ENCODE measurements at places on chromosomes 5 and 9.

GRCh38 chr5:173232499-173233346 lies 2.3 kb downstream of the NKX2-5 start:
- DNase-seq = no peak

GRCh38 chr5:17897776-17898175 lies 263.5 kb downstream of the TAF11L14 start:
- DNase-seq = no peak

- DNase-seq = no peak
Measured at GRCh38 chr9:23790351-23791260, 35.4 kb downstream of the ELAVL2 start.

- no peak for DNase-seq
Measured at GRCh38 chr9:98045234-98046179, 11.0 kb upstream of the NANS start.

GRCh38 chr9:36074870-36075532 lies 38.3 kb downstream of the RECK start:
- peak; percentile 73 for DNase-seq

DNA sequence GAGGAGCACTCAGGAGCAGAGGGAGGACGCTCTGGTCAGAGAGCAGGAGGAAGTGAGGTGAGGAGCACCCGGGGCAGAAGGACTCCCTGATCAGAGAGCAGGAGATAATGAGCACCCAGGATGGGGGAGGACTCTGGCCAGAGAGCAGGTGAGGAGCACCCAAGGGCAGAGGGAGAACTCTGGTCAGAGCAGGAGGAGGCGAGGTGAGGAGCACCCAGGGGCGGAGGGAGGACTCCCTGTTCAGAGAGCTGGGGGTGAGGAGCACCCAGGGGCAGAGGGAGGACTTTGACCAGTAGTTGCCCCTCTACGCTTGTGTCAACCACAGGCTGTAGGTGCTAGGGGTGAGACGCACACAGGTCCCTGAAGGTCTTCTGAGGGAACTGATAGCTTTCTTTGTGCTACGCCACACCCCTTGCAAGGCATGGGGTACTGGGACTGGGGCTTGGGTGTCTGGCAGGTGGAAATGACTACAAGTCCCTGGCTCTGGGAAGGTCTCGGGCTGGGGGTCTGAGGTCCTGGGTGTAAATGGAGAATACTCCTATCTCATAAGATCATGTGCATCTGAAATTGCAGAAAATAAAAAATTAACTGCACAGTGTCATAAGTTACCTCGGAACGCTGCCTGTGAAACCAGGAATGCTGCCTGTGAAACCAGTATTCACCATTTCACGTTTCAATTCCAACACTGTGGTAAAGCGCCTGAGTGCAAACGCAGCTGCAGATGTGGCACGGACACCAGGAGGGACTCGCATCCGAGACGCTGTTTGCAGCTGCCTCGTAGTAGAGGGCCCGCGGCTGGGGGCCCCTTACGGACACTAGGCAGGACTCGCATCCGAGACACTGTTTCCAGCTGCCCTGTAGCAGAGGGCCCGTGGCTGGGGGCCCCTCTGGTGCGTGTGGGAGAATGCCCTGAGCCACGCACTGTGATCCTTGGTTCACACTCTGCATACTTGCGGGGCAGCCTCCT lies 27.0 kb upstream of the SLC6A3 start:
- DNase-seq = peak; percentile 7

DNA sequence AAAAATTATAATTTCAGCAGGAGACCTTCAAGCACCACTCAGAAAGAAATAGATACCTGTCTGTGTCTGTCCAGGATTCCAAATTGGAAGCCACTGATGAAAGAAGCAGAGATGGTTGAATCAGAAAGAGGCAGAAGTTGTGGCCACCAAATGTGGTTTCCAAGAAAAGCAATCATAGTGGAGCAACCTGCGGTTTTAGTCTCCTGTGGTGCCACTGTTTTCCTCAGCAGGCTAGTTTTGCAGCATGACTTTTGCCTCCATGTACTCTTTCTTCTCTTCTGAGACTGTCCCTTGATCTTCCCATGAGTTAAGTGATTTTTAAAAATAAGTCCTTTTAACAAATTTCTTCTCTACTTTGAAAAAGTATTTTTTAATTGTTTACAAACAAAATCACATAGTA lies 535.8 kb downstream of the CYLC2 start:
- DNase-seq = no peak

GRCh38 chr9:71665247-71665646 lies 103.1 kb downstream of the CEMIP2 start:
- DNase-seq = no peak

GRCh38 chr9:34072410-34072809 lies 23.7 kb upstream of the UBAP2 start:
- no peak for DNase-seq

DNA sequence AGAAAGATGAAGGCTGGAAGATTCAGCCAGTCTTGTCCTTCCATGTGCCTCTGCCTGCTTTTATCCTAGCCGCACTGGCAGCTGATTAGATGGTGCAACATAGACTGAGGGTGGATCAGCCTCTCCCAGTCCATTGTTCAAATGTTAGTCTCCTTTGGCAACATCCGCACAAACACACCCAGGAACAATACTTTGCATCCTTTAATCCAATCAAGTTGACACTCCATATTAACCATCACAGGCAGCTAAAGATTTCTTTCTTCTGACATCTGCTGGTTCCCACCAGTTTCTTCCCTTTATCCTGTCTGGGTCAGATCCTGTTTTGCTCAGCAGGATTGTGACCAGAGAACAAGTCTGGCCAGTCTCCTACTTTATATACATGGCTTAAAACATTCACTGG lies 276.5 kb upstream of the TYRP1 start:
- no peak for DNase-seq

DNA sequence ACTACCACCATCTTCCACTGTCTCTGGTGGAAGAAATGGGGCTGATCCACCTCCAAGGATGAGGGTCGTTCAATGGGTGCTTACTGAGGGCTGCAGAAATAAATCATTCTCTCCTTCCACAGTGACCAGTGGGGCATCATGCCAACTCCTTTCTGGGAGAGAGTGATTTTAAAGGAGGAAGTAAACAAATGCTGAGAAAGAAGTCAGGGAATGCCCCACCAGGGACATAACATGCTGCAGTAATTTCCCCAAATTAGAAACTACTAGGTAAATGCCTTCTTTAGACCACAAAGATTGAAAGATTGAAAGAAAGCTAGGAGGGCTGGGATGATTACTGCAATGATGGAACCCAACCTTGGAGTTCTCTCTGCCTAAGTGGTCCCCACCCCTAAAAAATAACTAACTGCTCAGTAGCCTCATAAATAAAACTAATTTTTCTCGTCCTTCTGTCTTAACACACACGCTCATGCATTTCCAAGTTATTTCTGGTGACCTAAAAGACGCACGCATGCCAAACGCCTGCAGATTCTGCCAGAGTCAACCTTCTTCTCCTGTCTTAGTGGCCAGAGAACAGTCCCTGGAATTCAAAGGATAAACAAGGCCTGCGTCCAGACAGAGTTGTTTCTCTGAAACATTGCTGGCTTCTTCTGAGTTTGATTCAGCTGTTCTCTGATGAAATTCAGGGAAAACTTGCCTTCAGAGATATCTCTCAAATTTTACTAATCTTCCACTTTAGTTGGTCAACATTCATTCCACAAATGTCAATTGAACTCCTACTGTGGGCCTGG lies 250.0 kb downstream of the NR3C1 start:
- peak; percentile 93 for DNase-seq

GRCh38 chr5:176388003-176388443 lies 375 bp downstream of the NOP16 start:
- DNase-seq = no peak

GRCh38 chr5:135546912-135547311 lies 11.1 kb upstream of the NEUROG1 start:
- DNase-seq = no peak

- no peak for DNase-seq
Measured at GRCh38 chr9:119291554-119291953, 77.7 kb downstream of the BRINP1 start.

GRCh38 chr5:75523275-75523674 lies 11.6 kb downstream of the POLK start:
- no peak for DNase-seq

- DNase-seq = no peak
Measured at GRCh38 chr9:79572032-79572607, 355 bp downstream of the TLE4 start.

GRCh38 chr5:139422307-139422893 lies 16.9 kb downstream of the DNAJC18 start:
- DNase-seq = no peak

GRCh38 chr5:168215646-168216045 lies 75.8 kb upstream of the WWC1 start:
- DNase-seq = no peak

GRCh38 chr5:11497651-11498050 lies 406.6 kb downstream of the CTNND2 start:
- DNase-seq = no peak

GRCh38 chr5:30581198-30581935 lies 612.1 kb upstream of the CDH6 start:
- DNase-seq = no peak

- no peak for DNase-seq
Measured at GRCh38 chr5:17907094-17907493, 272.8 kb downstream of the TAF11L14 start.

- DNase-seq = no peak
Measured at GRCh38 chr5:107570805-107571531, 99.8 kb downstream of the EFNA5 start.

DNA sequence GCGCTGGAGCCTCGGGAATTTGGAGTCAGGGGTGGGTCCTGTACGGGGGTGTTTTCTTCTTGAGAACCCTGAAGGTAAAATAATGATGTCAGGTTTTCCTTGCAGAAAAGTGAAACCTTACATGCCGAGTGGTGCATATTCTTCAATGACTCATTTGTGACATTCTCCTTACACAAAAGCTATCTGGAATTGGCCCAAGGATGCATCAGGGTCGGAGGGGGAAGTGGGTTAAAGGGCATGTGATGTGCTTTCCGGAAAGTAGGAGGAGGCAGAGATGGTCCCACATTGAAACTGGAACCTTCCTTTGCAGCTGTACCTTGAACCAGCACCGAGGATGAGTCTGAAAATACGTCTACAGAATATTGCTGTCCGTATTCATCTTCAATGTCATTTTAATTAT lies 411.2 kb upstream of the IRX4 start:
- DNase-seq = no peak

GRCh38 chr9:3495855-3496254 lies 29.9 kb downstream of the RFX3 start:
- DNase-seq = no peak

- no peak for DNase-seq
Measured at GRCh38 chr5:137223324-137224295, 275.5 kb downstream of the SPOCK1 start.

GRCh38 chr9:115650768-115651167 lies 502.8 kb upstream of the PAPPA start:
- DNase-seq = no peak

DNA sequence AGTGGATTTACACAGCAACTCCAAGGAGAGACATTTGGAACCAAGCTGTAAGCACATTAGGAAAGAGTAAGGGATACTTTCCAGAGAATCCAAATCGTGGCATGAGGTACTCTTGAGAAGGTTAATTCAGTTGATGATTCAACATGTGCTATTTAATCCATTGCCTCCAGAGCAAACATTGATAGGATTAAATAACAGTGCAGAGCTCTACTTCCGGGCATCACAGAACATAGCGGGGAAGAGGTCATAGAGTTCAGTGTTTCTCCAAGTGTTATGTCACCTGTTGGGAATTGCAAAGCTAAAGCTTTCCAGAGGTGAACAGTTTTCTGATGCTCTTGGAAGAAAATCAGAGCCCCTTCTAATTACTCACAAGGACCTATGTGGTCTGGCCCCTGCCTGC lies 127.5 kb downstream of the PPP2R2B start:
- no peak for DNase-seq

GRCh38 chr9:326667-327066 lies 112.0 kb downstream of the DOCK8 start:
- no peak for DNase-seq

Data from right cardiac atrium (tissue), 5 donors.